Left ventricle myocardium superior (tissue), 1 donor: ENCODE measurements at places on chromosomes 1 and 21. TPM values are rescaled to one million over a fixed set of nuclear protein-coding genes. Genes with fewer than 3 reads are reported as not detected.

DNA sequence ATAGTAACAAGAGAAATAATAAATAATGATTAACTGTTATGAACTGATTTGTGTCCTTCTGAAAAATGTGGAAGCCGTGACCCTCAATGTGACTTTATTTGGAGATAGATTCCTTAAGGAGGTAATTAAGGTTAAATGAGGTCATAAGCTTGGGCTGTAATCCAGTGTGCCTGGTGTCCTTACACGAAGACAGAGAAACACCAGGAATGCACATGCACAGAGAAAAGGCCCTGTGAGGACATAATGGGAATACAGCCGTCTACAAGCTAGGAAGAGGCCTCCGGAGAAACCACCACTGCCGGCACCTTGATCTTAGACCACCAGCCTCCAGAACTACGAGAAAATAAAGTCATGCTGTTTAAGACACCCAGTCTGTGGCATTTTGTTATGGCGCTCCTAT, 215.9 kb downstream of the NEGR1 start:
- no peak for DNase-seq

DNA sequence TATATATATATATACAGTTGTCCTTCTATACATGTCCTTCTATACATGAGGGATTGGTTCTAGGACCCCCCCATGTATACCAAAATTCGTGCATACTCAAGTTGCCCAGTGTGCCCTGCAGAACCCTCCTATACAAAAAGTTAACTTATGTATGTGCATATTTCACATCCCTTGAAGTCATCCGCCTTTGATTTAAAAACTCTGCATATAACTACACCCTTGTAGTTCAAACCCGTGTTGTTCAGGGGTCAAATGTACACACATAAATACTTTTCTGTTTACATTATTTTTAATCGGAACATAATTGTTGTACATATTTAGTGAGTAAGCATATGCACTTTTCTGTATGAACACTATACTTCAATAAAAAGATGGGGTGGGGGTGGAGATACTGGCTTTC, 7.7 kb upstream of the ABL2 start:
- no peak for DNase-seq

- peak; percentile 74 for DNase-seq
These were observed 19.9 kb upstream of the EVI5 start for GRCh38 chr1:92804721-92805201.

Gene PRAMEF13
- not detected for total RNA-seq

Gene OBSCN
- 316 TPM for total RNA-seq

Gene S1PR1
- 58.1 TPM for total RNA-seq
